ENCODE measurements at places on chromosomes 2 and 18.

DNA sequence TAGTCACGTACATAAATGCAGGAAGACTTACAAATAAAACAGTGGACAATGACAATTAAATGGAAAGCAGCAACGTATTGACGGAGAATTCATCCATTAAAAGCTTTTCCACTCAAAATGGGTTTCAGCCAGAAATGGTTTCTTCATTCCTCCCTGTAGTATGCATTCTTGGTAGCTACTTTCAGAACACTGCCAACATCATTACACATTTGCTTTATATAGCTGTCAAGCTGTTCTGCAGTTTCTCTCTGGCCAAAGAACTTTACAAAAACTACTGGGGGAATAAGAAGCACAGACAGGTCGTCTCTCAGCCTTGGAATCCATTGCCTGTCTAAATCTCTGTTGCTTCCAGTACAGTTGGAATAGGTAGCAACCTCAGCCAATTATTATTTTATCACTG is 84.1 kb upstream of the NCKAP5 start:
- no peak for DNase-seq

DNA sequence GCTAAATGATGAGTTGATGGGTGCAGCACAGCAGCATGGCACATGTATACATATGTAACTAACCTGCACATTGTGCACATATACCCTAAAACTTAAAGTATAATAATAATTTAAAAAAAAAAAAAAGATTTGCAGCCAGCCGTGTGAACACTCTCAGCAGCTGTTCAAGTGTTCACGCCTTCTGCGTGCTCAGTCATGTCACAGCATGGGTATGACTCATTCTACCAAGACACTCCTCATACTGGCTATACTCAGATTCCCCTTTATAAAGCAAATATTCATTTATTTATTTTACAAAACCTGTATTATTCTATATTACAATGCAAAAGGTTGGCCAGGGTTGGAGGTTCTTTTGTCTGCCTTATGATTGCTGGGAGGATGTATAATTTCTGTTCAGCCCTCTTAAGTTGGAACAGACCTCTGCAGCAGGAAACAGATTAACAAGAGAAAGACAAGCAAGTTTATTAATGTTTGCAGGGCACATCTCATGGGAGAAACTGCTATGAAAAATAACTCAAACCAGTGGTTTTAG is 1230.6 kb upstream of the CHAC2 start:
- DNase-seq, result no peak

- DNase-seq, result no peak
These were observed 122.2 kb downstream of the BIRC6 start for GRCh38 chr2:32478889-32479620.

- DNase-seq, result no peak
These were observed 422.2 kb downstream of the SETBP1 start for GRCh38 chr18:45102863-45103262.

- DNase-seq, result no peak
These were observed 33.4 kb upstream of the SEMA4C start for GRCh38 chr2:96903318-96903717.

- DNase-seq, result no peak
These were observed 1336.2 kb upstream of the CHAC2 start for GRCh38 chr2:52431352-52431760.

DNA sequence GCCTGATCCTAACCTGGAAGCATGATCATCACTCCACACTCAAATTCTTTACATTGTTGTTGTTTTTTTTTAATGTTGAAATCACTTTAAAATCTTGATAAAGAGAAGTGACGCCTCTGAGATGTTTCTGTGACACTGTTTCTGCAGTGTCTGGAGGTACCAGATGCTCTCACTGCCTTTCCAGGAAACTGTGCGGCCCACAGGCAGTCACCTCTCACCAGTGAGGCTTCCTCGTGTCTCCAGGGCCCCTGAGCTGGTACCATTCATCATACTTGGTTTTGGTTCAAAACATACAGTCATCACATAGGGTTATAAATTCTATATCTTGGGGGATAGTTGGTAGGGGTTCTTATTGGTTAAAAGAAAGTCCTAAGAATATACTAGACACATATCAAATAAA is 10.1 kb upstream of the ID2 start:
- DNase-seq, result no peak

- no peak for DNase-seq
These were observed 28.2 kb downstream of the RND3 start for GRCh38 chr2:150459281-150459680.

DNA sequence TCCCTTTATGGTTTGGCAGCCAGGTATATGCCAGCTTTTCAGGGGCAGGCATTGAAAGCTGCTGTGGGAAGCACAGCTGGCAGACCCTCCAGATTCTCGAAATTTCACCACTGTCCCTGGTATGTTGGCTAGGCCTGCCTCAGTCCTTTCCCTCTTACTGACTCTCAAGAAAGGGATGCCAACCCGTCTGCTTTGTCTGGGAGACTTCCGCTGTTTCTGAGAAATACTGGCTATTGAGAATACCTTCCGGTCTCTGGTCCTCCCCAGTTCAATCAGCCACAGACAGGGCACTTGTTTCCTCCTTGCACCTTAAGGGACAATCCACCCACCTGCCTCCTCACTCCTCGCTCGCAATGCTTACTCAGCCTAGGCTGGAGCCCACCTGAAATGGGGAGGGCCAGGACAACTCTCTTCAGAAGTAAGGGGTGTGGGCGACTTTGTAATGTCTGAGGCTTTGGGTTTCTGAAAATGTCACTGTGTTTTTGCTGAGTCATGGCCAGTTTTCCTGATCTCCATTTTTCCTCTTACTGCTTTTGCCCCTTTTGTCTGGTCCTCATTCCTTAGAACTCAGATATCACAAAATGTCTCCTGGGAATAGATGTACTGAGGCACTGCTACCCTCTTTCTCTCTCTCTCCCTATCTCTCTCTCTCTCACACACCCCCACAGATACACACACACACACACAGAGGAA is 571.1 kb downstream of the TNS1 start:
- no peak for DNase-seq

- no peak for DNase-seq
These were observed 50.0 kb downstream of the GPD2 start for GRCh38 chr2:156486147-156486546.

DNA sequence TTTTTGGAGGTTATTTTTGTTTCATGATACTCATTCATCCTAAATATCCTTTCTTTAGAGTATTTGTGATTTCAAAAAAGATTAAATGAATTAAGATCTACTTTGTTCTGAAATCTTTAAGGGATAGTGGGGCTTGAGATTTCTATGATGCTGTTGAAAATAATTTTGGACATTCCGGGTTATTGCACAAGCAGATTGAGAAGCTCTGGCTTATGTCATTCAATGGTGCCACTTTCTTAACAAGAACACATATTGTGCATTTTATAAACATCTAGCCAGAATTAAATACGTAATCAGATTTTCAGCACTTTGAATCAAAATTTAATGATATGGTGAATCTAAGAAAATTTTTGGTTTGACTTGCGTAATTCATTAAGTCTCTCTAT is 207.7 kb upstream of the COL3A1 start:
- no peak for DNase-seq

DNA sequence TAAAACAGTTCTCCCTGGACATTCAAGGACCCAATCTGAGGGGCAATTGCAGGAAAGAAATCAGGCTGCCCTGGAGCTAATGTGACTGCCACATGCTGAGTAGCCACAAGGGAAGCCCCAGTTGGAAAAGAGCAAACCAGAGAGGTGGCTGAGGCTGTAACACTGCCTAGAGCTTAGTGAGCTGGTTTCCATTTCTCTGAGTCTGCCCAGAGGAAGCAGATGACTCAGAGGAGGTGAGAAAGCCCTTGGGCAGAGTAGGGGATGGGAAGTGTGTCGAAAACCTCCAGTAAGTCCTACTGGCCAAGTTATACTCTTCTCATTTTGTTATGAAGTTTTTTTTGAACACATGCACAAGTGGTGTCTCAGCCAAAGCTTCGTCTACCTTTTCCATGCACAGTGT is 753.0 kb downstream of the CNTNAP5 start:
- DNase-seq, result no peak

DNA sequence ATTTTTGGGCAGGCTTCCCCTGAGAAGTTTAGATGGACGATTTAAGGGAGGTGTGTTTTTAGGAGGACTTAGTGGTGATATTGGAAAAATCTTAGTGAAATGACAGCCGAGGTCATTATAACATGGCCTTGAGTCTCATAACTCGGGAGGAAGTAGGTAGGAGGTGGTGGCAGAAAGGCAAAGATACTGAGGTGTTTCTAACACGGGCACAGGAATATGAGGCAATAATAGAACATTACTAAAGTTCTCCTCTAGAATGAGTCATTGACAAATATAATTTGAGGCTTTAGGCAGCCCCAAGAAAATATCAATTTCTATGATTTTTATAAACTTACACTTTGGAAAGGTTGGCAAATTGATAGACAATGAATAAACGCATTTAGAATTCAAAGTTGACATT is 146.1 kb upstream of the ZEB2 start:
- no peak for DNase-seq

- no peak for DNase-seq
These were observed 1541.5 kb downstream of the LRP1B start for GRCh38 chr2:140589273-140589672.

Data from A549 (cell line).